ENCODE measurements at places on chromosomes 5 and 9.

DNA sequence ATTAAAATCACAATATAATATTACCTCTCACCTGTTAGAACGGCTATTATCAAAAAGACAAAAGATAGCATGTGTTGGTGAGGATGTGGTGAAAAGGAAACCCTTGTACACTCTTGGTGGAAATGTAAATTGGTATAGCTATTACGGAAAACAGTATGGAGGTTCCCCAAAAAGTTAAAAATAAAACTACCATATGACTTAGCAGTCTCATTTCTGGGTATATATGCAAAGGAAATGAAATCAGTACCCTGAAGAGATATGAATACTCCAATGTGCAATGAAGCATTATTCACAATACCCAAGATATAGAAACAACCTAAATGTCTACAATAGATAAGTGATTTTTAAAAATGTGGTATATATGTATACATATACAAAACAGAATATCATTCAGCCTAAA lies 199.9 kb downstream of the SNX18 start:
- DNase-seq = no peak

DNA sequence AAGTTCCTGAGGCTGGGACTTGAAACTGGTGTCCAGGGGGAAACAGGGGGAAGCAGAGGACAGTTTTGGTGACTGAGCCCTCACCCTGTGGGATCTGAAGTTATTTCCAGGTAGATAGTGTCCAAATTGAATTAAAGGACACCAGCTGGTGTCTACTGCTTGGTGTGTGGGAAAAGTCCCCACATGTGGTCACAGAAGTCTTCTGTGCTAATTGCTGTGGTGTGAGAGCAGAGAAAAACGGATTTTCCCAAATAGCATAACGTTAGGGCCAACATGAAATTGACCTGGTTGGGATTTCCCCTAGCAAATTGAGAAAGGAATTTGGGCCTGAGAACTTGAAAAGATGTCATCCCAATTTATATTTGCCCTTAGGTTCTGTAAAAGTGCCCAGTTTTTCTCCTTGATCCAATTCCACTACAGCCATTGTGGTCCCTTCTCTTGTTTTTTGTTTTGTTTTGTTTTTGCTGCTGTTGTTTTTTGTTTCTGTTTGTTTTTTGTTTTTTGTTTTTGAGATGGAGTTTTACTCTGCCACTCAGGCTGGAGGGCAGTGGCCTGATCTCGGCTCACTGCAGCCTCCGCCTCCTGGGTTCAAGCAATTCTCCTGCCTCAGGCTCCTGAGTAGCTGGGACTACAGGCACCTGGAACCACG lies 5.6 kb upstream of the STARD4 start:
- DNase-seq = no peak

- DNase-seq = no peak
These were observed at the start of gene GRK6 for GRCh38 chr5:177426566-177427210. Gene GRK6, plus strand, starts transcription at chr5:177426676. Its CDS starts 170 bp downstream, at chr5:177426846.

DNA sequence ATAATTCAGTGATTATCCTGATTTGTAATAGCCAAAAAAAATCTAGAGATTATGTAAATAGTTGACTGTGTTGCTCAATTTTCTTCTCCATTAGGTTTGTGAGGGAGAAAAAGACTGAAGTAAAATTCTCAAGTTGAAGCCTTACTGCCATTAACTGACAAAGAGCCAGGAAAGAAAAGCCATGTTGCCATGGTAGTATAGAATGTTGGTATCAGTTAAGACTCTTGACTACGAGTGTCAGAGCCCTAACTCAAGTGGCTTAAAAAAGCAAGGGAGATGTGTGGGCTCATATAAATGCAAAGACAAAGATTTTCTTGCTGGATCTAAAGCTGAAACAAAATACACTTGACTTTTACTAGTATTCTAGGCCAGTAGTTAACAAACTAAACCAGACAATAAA lies 571.7 kb downstream of the KCTD16 start:
- no peak for DNase-seq

DNA sequence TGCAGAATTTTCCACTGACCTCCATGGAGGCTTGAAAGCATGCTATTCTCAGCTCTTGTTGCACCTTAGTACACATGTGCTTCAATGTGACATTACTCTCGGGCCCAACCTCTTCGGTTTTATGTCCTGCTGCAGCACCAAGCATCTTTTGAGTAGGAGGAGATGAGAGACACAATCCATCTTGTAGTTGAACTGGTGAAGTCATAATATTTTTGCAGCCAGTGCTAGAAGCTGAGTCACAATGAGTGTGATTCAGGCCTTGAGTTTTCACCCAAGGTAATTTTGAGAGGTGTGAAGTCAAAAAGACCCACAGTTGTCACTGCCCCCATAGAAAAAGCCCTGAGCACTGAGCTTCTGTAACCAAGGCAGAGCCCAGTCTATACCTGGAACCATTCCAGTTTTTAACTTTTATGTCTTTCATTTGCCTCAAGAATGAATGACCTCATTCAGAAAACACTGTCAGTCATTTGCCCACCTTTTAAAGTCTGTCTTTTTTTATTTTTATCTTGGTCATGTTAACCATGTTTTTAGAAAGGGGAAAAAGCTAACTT lies 117.7 kb downstream of the ZNF462 start:
- no peak for DNase-seq

GRCh38 chr5:99441235-99441634 lies 512.4 kb upstream of the CHD1 start:
- DNase-seq = no peak

DNA sequence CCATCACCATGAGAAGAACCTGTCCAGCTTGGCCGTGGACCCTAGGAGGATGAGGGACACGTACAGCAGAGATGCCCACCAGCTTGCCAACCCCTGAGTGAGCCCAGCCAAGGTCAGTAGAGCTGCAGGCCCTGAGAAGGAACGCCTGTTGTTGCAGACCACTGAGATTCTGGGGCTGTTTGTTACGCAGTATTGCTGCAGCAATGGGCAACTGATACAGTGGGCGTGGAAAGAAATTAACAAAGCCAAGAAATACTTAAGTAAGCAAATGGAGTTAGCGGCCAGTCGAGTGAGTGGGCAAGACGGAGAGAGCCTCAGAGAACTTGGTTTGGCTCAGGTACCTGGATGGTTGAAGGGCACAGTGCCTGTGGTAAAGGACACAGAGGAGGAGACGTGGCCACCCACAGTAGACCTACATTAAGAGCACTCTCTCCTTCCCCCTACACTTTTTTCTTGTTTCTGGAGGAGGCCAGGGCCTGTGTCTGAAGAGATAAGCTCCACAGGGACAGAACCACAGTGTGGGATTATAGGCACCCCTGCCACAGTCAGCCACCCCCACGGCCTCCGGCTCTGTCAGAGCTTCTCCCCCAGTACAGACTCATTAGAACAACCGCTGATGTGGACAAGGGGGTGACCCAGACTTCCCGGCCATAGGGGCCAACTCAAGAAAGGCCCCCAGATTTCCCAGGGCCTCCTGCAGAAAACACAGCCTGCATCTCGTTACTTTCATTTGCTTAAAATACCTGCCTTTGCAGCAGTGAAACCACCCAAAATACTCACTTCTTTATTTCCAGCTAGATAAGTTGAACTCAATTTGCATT lies 40.1 kb upstream of the GRHPR start:
- DNase-seq = no peak

DNA sequence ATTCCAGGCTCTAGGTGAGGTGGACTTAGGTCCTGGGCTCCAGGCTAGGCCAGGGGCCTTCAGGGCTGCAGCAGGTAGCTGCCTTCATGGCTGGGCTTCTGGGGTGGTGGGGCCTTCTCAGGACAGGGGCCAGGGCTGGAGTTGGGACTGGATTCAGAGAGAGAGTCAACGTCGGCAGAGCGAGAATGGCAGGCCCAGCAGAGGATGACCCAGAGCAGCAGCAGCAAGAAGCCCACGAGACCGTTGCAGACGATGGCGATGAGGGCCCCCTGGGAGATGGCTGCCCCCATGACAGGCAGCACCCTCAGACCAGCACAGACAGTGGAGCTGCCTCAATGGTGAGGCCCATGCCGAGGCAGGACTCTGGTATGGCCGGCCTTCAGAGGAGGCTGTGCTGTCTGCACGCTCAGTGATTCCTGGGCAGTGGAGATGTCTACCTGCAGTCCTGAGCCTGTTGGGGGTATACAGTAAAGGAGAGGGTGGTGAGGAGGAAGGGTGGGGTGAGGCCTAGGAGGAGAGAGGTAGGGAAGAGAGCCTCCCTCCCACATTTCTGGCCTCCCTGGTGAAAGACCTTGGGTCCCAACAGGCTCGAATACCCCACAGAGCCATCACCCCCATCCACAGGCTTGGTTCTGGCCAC lies 1.3 kb downstream of the ENHO start:
- DNase-seq = no peak

- no peak for DNase-seq
These were observed 89.4 kb upstream of the CNTLN start for GRCh38 chr9:17045381-17045940.

Data from NCI-H1105 (cell line).